ENCODE measurements at places on chromosomes 3 and 15.

GRCh38 chr3:118527514-118528044 lies 507.1 kb downstream of the IGSF11 start:
- no peak for DNase-seq

DNA sequence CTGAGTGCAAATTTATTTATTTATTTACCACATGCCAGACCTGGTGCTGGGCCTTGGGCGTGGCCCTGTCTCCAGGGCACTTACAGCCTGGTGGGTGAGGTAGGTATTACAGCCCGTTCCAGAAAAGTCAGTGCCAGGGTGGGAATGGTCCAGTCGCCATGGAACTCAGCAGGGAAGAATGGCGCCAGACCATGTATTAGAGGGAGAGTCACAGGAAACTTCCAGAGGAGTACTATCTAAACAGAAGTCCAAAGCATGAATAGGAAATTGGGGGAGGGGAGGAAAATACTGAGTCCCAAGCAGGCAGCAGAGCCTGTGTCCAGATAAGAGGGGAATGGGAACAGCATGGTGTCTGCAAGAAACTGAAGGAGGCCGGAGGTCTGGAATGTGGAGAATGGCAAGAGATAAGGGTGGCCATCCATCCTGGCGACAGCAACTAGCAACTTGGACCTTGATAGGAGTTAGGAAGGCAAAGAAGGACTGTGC lies 27.0 kb downstream of the SH3BP5 start:
- no peak for DNase-seq

DNA sequence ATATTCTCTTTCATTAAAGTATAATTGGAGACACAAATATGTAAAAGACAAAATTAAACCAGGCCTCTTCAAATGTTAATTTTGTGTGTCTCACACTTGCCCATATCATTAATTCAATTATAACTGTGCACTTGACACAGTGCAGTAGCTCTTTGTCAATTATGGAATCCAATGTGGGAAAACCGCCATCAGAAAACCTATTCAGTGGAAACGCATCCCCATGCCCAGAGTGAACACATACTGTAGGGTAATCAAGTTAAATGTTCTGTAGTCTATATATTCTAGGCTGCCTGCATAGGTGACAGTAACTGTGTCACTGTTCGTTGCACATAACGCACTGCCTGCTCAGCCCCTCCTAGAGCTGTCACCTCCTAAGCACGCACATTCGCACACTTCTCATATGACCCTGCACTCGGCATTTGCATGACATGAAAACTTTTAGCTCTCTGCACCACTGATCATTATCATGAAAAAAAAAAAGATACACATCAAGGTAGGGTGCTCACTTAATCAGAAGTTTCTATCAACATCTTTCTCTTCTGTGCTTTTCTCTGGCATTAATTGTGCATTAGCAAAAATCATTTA lies 63.2 kb downstream of the MEIS2 start:
- DNase-seq = no peak

DNA sequence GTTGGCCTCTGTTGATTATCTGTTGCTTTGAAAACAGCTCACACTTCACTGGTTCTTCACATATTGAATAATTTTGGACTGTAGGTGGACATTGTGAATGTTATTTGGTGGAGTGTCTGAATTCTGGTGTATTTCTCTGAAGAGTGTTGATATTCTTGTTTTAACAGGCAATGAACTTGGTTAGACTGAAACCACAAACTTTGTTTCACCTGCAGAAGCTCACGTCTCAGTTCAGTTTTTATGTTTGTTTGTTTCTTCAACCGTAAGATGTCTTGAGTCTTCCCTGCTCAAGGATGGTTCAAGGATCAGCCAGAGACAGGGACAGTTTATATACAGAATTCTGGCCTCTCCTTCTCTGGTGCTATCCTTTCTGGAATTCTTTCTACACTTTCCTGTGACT lies 43.6 kb downstream of the C3orf20 start:
- no peak for DNase-seq

DNA sequence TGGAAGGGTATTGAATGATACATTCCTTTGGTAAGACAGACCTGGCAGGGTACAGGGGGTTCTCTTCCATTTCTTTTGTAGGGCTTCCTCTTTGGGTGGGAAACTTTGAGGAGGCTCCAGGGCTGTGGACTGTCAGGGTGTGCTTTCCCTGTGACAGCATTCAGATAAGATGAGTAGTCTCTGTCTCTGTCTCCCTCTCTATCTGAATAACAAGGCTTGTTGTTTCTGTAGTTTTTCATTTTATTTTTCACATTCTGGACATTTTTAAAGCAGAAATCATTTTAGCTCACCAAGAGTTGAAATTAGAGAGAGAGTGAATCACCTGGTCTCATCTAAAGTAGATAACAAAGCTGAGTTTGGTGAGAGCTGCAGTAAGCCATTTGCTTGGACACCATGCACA lies 100.8 kb upstream of the TPM1 start:
- no peak for DNase-seq

DNA sequence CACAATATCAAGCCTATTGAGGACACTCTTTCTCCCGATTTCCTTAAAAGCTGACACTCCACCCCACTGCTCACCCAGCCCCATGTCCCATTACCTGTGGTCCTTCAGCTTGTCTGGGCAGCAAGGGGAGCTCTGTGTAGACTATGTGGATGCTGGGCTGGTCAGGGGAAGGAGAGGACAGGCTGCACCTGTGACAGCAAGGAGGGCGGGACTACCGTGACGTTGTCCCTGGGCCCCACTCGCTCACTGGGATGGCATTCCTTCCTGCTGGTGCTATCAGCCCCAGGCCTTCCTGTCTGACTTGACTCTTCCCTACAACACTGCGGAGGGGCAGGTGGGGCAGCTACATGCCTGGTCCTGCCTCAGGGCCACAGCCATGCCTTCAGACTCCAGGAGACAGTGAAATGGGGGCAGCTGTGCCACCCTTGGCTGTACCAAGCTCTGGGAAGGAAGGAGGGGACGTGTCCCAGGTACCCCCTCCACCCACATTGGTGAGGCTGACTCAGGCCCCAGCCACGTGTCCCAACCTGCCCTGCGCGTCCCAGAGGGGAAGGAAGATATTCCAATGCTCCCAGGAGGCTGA lies at the start of gene TMEM40:
Gene TMEM40 (minus strand): TSS at position 163 of the 583 bp plus-strand sequence. CDS start 9,427 bp downstream, outside the sequence.
- DNase-seq = no peak

DNA sequence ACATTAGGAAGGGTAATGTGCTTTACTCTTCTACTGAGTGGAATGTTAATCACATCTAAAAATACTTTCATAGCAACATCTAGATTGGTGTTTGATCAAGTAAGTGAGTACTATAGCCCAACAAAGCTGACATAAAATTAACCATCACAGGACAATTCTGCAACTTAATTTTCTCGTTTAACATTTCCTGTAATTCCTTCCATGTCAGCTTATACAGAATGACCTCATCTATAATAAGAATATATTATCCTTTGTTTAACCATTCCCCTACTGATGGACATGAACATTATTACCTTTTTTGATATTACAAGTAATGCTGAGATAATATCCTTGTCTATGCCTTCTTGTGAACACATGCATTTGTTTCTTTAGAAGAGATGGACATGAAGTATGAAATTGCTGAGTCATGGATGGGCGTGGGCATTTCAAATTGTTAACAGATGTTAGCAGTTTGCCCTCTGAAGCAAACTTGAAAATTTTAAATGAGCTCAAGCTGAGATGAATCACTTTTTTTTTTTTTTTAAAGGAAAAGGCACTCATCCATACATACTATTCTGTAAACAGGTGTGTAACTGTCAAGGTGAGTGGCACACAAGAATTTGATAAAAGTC lies 85.1 kb downstream of the OXNAD1 start:
- DNase-seq = no peak

GRCh38 chr3:52636673-52637072 lies 49.0 kb downstream of the PBRM1 start:
- peak; percentile 10 for DNase-seq

DNA sequence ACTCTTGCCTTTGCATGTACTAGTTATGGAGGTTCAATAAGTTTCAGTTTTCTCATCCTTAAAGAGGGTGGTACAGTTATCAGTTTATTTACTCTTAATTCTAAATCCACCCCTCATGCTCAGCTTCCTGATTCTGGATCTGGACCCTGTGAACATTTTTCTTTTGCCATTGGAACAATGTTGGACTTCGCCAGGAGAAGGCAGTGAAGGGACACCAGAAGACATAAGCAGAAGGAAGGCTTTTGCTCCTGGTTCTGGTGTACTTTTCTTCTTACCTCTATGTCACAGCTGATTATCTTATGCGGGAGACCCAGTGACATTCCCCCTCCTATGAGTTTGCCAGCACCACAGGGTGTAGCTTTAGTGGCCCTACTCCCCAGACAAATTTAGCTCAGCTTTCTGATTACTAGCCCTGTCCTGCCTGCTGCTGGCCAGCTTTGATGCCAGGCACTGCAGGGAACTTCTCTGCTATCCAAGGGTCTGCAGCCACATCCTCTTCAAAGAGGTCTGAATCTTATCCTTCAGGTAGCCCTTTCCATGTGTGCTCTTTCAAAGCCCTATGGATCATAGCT lies 466.3 kb upstream of the EPHA3 start:
- DNase-seq = no peak

- DNase-seq = no peak
Measured at GRCh38 chr3:190197346-190197763, 76.7 kb upstream of the P3H2 start.

- no peak for DNase-seq
Measured at GRCh38 chr15:49877873-49878521, 241.0 kb downstream of the ATP8B4 start.

GRCh38 chr3:146139586-146140110 lies 21.3 kb downstream of the PLOD2 start:
- no peak for DNase-seq

DNA sequence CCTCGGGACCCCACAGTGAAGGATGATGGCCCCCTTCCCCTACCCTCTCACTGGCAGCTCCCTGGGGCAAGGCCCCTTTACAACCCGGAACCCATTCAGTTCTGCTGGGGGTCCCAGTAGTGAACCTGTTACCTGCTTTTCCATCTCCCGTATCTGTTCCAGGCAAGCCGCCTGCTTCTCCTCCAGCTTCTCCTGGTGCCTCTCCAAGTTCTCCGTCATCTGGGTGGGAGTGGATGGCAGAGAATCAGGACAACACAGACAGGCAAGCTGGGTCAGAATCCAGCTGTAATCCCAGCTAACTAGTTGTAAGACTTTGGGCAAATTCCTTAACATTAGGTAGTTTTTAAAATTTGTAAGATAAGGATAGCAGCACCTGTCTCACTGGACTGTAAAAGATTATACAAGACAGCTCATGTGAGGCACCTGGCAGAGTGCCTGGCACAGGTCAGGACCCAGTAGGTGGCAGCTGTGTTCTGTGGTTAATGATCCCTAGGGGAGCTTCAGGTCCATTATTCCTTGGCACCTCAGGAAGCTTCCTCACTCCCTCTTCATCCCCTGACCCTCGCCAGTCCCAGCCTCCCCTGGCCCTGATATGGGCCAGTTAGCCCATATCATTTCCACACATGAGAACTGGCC lies 6.4 kb upstream of the ANKRD63 start:
- no peak for DNase-seq

DNA sequence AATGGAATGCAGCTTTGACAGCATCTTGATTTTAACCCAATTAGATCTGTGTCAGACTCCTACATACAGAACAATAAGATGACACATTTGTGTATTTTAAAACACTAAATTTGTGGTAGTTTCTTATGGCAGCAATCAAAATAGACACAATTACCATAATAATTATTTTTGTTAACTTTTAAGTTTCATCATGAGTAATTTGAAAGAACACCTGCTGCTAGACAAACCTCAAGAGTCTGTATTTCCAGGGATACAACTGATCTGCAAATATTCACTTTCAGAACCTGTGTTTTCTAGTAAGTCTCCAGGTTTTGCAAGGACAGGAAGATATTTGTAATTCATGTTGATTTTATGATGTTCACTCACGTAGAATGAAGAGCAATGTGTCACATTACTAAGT lies 736.8 kb downstream of the DIPK2A start:
- DNase-seq = no peak

DNA sequence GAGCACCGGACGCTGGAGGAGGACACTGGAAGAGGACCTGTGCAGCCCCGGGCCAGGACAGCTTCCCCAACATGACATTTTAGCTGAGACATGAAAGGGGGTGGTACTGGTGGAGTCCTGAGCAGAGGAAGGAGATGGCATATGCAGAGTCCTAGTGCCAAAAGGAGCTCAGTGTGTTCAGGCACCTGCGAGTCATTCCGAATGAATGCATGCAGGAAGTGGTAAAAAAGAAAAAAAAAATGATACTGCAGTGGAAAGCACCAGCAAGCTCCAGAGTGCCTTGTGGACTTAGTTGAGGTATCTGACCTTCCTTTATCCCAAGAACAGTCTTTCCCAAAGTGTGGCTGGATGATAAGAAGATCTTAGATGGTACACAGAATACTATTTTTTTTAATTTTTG lies 6.6 kb upstream of the ZNF148 start:
- DNase-seq = no peak

DNA sequence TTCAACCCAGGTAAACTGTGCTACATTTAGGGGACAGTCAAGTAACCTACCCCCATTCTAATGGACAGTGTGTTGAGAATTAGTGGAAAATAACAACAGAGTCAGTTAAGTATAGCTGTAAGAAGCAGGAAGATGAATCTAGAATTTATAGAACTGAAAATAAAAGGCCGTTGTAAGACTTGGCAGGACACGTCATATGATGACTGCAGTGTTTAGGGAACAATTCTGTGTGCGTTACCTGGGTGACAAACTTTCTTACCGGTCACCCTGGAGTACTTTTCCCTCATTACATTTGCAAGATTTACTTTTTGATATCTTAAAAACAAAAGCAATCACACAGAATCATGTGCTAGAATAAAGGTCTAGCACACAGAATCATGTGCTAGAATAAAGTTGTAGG lies 536.3 kb upstream of the ZNF717 start:
- DNase-seq = no peak

DNA sequence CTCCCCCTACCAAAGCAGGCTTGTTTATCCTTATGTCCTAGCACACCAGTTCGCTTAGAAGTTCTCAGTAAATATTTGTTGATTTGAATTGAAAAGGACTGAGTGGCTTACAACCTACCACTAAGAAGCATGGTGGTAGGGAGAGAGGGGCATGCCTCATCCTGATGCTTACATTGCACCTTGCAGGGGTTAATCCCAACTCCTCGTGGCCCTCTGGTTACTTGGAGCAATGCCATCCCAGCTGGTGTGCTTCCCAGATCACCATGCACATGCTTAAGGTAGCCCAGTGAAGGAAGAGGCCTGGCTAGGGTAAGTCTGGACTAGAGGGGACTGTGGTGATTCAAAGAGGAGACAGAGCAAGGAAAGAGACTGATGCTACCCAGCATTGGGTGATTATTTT lies 253.3 kb downstream of the CLSTN2 start:
- DNase-seq = no peak

DNA sequence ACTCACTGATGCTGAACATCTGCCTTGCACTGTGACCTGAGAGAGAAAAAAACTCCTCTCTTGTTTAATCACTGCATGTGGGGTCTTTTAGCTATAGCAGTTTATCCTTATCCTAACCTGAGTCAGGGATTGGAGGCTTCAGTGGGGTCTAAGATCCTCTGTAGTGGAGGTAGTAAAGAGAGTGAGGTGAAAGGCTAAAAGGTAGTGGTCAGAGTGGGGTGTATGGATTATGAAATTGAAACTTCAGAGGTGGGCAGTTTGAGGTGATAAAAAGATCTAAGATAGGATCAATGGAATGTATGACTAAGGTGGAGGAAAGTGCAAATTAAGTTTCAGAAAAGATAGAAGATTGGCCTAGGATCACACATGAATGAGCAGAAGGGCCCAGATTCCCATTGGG lies 36.5 kb downstream of the DET1 start:
- no peak for DNase-seq
